ENCODE measurements at places on chromosomes 5 and 9.

- DNase-seq = peak; percentile 99
These were observed 89.4 kb downstream of the ANXA2R start for GRCh38 chr5:42950456-42951292.

DNA sequence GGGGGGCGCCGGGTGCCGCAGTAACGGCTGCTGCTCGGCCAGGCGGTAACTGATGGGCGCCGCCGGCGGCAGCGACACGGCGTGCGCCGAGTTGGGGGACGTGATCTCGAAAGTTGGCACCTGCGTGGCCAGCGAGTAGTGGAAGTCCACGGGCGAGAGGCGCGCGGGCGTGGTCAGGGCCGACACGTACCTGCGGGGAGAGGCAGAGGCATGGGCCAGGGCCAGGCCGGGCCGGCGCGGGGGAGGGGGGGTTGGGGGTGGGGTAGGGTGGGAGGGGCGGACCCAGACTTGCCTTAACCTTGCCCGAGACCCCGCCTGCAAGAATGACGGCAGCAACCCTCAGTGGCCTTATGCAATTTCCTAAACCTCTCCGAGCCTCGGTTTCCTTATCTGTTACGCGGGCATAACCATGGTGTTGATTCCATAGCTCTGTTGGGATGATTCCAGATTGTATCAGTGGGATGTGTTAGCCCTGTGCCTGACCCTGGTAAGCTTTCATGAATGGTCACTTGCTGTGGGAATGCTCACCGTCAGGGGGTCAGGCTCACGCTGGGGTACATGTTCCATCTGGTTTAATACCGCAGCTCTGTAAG is 53.0 kb downstream of the PSD2 start:
- DNase-seq = no peak

DNA sequence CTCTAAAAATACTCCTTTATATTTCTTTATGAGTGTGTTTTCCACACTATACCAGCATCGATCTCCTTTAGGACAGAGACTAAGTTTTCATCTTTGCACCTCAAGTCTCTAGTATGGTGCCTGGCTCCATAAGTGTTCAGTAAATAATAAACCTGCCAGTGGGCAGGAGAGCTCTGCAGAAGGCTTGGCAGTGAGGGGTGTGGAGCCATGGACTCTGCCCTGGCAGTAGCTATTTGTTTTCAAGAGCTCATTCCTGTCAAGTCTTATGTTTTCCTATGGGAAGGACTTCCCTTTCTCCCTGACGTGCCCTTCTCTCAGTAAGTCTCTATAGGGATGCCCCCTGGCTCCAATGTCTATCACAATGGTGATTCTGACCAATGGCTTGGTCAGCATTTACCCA is 252.2 kb downstream of the PIK3R1 start:
- no peak for DNase-seq

DNA sequence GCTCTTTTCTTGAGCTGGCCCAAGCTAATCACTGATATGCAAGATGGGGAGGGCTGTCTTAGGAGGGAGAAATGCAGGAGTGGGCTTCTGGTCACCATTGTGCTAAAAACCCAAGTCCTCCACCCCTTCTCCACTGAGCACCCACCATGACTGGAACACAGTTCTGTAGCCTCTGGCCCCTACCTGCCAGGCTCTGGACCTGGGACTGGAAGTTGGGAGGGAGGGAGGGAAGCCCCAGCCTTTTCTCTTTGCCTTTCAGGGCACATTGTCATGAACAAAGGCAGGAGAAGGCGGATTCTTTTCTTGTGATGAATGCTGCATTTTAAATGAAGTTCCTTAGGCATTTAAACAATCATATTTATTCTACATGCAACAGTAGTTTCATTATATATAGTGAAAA is 559.1 kb upstream of the TRPC7 start:
- DNase-seq = no peak

DNA sequence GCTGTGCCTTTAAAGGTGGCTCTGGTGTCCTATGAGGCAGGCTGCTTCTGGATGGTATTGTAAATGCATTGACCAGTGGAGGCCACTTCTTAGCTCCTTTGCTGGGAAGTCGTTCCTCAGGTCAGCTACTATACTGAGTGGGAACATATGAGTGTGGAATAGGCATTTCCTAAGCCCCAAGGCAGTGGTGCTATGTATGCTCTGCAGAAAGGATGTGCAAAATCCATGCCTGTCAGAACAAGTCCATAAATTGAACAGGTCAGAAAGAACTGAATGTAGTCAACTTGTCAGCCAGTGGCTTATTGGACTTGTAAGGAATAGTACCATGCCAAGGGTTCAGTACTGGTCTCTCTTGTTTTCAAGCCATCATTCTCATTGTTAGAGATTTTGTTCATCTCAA is 216.4 kb downstream of the CDH10 start:
- no peak for DNase-seq

DNA sequence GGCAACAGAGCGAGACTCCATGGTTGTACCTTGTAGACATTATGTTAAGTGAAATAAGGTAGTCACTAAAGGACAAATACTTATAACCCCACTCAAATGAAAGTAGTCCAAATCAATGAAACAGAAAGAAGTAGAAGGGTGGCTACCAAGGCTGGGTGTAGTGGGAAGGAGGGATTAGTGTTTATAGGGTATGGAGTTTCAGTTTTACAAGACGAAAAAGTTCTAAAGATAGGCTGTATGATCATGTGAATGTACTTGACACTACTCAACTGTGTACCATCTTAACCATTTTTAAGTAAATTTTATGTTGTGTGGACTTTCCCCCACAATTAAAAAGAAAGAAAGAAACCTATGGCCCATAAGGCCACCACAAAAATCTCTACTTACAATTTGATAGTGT is 32.2 kb downstream of the ALDH7A1 start:
- DNase-seq = no peak

- no peak for DNase-seq
These were observed 9.3 kb upstream of the TRPC7 start for GRCh38 chr5:136374638-136375037.

DNA sequence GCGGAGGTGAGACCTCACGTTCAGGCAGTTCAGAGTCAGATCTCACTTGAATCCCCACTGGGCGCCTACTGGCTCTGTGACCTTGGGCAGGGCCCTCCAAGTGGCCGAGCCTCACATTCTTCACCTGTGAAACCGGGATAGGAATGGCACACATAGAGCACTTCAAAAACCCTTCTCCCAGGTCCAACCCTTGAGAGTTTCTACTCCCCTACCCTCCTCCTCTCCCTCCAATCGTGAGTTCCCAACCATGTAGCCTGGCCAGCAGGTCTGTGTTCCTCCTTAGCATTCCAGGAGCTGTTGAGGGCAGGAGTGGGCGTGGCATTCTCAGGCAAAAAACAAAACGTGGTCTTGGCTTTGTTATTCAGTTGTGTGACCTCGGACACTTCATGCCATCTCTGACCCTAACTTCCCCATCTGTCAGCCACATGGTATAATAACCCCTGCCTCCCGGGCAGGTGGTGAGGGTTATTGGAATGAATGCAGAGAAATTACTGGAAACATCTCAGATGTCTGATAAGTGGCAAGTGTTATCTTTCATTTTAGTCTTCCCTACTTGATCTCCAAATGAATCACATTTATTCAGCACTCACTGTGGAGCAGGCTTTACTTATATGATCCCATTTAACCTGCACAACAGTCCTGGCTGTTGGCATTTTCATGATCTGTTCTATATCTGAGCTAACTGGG is 112.8 kb upstream of the BOD1 start:
- DNase-seq = no peak

- DNase-seq = peak; percentile 10
These were observed at the start of gene RNF180 for GRCh38 chr5:64165500-64166200. Gene RNF180 (plus strand): TSS chr5:64165843. CDS start chr5:64200808, 34,965 bp downstream.

DNA sequence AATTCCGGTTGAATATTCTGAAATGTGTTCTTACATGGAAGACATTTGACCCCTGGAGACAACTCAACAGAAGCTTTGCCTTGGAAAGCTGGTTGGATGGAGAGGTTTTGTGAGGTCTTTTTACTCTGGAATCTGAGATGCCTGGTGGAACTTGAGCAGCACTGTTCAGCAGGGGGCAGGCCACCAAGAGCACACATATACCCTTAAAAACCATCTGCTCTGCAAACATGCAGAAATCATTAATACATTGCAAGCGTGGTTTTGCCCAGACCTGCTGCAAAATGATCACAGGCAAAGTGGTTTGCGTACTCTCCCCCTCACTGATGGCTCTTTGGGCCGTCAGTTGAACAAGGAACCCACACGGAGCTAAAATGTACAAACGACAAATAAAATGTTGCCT is 32.8 kb upstream of the DAP start:
- no peak for DNase-seq

DNA sequence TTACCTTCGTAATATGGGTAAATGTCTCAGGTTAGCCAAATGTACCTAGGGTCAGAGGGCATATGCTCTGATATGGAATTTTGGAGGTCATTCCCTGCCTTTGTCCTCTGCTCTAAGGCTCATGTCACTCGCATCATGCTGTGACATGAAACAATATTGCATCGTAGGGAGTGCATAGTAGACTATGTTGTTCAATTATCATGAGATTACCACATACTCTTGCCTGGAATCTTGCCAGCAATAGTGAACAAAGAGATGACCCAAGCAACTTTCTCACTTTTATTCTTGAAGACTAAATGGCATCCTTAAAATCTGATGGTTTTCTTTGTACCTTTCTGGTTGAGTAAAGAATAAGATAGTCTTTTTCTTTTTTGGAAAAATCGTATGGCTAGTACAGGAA is 27.6 kb downstream of the ZNF462 start:
- peak; percentile 9 for DNase-seq

DNA sequence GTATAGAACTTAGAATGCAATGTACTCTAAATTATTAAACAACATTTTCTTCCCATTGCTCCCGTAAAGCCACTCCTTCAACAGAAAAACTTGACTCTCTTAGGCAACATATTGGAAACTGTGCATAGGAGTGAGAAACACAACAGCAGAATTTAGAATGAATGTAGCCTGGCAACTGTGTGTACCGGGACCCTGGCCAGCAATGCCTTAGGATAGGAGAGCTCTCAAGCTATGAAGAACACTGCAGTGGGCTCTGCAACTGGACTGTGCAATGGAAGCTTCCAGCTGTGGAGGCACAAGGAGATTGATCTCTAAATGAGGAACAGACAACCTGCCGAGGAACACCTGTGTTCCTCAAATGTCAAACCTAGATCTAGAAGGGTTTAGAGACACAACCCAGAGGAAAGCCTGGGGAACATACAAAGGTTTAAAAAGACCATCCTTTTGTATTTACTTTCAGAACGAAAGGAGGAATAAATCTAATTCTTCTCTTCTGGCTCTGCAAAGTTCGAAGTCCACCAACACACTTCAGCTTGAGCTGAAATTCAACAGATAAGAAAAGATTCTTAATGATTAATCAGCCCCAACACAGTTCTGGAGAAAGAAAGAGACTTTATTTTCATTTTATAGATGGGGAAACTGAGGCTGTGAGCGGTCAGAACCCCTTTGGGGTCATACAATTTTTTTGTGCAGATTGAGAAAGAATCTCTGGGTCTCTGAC is 51.5 kb upstream of the ARL15 start:
- DNase-seq = no peak

DNA sequence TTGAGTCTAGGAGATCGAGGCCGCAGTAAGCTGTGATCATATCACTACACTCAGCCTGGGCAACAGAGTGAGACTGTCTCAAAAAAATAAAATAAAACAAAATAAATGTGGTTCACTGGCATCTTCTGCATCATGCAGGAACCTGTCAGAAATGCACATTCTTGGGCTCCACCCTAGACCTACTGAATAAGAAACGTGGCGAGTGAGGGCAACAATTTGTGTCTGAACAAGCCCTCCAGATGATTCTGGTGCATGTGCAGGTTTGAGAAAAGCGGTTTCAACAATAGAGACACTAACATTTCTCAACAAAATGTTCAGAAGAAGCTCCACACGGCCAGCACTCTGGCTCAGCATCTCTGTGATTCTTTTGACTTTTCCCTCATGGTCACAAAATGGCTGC is 42.8 kb upstream of the CPEB4 start:
- no peak for DNase-seq

DNA sequence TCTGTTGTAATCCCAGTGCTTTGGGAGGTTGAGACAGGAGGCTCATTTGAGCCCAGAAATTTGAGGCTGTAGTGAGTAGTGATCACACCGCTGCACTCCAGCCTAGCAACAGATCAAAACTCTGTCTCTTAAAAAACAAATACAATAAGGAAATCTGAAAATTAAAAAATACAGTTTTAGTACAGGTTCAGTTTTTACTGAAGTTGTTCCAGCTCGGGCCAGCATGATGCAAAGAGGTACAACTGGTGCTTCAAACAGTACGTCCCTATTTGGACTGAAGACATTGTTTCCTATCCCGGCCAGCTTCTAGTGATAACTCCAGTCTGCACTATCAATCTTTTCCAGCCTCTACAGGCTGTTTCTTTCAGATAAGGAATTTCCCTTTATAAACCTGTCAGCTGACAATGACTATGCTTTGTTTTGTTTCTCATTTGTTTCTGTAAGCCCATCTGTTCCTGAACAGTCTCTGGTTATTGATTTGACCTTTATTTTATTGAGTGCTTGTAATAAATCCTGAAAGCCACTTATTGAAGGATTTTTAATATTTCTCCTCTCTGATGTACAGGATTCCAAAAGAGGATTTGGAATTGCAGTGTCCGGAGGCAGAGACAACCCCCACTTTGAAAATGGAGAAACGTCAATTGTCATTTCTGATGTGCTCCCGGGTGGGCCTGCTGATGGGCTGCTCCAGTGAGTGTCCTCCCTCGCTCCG is 41.9 kb downstream of the TJP2 start:
- no peak for DNase-seq

DNA sequence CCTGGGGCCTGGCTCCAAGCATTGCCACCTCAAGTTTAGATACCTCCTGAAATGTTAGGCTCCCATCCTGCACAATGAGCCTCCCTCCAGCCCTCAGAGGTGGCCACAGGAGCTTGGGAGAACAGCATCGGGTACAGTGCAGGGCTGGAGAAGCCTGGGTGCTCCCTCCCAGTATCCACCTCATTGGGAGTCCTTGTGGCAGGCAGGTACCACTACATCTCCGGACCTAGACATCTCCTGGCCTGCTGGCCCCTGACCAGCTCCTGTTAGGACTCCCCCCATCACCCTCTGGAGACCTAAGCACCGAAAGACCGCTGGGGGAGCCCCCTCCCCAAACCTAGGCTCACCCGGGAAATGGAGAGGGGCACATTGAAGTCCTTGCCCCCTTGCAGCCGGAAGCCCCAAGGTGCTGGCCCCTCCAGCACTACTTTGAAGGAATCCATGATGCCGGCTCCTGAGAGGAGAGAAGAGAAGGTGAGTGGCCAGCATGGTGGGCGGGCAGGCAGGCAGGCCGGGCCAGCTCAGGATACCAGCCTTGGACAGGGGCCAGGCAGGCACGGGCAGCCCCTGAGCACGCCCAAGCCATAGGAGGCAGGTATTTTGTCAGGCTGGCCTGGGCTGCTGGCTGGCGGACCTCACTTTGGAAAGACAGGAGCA is 1.2 kb downstream of the PDLIM7 start:
- peak; percentile 85 for DNase-seq

DNA sequence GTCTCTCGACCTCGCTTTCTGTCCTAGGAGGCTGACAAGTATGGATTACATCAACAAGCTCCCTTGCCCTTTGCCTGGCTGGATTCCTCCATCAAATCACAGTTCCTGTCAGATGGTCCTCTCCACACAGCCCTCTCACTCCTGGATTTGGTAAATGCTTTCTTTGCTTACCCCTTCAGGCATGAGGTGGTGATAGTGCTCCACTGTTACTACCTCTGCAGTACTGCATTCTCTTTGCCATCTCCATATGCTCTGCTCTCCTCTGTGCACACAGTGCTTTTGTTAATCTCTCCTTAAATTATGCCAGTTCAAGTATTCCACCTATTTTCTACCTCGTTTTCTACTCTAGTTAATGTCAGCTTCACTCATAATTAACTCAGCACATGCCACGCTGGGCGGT is 279.2 kb downstream of the DMAC1 start:
- DNase-seq = no peak

All from H4 (cell line).